ENCODE measurements at places on chromosomes 7 and 10.

DNA sequence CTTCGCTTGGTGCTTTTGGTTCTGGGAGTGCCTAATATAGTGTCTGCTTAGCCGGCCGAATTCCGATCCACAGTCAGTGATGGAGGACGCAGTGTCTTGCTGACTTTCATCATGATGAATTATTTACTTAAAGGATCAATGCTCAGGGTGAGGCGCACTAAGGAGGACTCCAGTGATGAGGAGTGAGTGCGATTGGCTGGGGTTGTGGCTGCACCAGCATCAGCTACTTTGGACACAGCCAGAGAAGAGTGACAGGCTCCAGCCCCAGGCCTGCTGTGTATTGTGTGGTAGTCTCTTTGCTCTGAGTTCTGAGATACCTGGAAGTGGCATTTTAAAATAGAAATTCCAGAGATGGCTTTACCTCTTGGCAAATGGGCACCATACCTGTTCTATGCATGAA lies 73.3 kb upstream of the ANLN start:
- no peak for DNase-seq

DNA sequence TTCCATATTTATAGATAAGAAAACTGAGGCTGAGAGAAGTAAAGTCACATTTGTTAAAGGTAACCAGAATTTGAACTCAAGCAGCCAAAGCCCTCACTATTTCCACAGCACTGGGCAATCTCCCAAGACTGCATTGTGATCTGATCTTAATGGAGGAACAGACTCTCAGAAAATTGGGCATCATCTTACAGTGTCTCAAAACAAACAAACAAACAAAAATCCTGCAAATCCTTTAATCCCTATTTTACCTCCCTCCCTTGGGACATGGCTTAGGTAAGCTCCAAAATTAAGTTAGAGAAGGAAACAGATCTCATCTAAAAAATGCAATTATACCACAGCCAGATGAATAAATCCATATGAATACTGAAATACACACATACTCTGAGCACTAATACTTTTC lies 57.5 kb downstream of the FHIP2A start:
- no peak for DNase-seq

DNA sequence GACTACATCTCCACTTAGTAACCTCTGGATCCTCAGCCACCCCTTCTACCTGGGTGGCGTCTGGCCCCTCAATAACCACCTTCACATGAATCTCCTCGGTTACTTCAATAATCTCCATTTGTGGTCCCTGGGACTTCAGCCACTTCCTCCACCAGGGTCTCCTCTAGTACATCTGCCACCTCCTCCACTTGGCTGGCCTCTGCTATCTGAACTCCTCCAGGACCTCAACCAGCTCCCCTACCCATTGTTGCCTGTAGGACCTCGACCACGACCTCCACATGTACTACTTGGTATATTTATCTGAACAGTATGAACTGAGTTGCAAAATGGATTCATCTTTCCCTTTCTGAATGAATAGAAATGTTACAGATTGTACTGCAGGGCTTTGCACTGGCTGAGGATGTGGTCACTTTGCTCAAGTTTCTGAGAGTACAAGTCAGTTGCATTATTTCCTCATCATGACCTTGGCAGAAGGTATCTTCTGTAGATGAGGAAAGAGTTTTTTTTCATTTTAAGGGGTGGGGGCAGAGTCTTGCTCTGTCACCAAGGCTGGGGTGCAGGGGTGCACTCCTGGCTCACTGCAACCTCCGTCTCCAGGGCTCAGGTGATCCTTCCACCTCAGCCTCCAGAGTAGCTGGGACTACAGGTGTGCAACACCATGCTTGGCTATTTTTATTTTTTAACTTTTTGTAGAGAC lies 36.0 kb downstream of the MAT1A start:
- no peak for DNase-seq

DNA sequence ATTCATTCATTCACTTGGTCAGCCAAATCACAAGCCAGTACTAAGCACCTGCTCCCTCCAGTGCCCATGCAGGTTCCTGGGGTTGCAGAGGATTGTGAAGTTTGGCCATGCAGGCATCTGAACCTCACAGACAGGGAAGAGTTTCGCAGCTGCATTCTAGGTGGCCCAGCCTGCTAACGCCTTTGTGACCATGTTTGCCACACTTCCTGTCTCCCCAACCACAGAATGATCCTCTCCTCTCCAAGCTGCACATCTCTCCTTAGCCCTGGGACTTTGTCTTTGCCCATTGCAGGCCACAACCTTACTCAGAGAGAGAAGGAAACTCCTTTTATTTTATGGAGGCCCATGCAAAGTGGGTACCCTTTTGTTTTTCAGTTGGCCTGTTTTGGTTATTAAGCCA lies 31.8 kb downstream of the EPDR1 start:
- DNase-seq, result no peak

DNA sequence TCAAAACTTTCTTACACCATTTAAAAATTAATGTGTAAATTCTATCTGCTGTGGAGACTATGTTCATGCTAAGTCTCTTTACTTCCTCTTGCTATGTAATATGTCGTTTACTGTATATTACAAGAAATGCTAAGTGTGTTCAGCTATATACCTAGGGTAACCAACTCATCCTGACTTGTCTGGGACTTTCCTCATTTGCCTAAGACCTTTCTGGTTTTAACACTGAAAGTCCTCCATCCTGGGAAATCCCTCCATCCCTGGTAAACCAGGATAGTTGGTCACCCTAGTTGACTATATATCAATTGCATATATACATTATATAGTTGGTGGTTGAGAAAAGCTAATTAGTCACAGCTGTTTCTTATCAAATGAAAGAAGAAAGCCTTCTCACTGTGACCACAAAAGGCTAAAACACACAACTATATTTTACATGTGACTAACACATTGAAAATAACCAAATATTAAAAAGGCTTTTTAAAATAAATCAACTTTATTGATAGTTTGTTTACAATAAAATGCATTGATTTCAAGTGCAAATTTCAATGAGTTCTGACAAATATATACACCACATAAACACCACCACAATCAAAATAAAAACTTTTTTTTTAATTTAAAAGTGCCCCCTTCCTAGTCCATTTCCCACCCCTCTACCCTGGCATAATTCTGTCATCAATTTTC lies 167.7 kb upstream of the INHBA start:
- no peak for DNase-seq

GRCh38 chr7:55622241-55622640 lies 49.9 kb upstream of the VOPP1 start:
- DNase-seq, result no peak

Data from kidney epithelial cell (primary cell).